ENCODE measurements at places on chromosomes 1 and 21. TPM values are rescaled to one million over a fixed set of nuclear protein-coding genes. Genes with fewer than 3 reads are reported as not detected.

Gene LCE3E
- not detected for total RNA-seq

Gene MMP23B
- total RNA-seq = 5.9 TPM

Gene PDXK
- 57.4 TPM for total RNA-seq

Gene ESPN
- 1.9 TPM for total RNA-seq

Gene CNST
- total RNA-seq = 48.1 TPM

Gene TXNDC12
- total RNA-seq = 22.4 TPM
